ENCODE measurements at places on chromosomes 1 and 21.
A peak's percentile ranks its signal among the peaks of the same experiment; 100 is the strongest.

- no peak for DNase-seq
These were observed 5.2 kb upstream of the KISS1 start for GRCh38 chr1:204201348-204202040.

GRCh38 chr1:91511386-91511785, 10.7 kb downstream of the CDC7 start:
- DNase-seq = peak; percentile 74

- DNase-seq = no peak
These were observed 176.2 kb downstream of the ADGRL4 start for GRCh38 chr1:78830321-78830720.

DNA sequence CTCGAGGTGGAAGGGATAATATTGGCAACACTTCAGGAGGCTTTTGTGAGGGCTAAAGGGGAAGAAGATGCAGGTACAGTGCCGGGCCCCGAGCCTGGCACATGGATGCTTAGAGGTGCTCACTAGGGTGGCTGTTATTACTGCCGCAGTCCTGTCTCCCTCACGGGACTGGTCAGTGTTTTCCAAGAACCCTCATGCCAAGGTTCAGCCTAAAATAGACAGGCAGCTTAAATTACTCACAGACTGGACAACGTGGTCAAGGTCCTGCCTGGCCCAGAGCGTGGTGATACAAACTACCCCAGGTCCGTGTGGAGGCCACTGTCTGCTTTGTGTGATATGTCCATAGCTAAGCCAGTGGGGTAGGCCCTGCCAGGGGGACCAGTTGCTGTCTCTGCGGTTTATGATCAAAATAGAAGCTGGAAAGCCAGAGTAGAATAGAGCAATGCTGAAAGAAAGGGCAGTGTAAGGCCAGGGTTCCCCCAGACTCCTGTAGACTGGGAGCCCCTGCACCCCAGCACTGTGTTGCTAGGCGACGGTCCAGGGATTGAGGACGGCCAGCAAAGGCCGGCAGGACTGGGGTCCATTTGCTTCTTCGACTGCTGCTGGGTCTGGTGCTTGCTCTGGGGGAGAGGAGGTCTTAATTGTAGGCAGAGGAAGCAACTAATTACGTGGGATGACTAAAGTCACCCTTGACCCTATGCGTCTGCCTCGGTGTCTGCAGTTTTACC, 36.1 kb downstream of the ELAPOR1 start:
- DNase-seq = no peak

DNA sequence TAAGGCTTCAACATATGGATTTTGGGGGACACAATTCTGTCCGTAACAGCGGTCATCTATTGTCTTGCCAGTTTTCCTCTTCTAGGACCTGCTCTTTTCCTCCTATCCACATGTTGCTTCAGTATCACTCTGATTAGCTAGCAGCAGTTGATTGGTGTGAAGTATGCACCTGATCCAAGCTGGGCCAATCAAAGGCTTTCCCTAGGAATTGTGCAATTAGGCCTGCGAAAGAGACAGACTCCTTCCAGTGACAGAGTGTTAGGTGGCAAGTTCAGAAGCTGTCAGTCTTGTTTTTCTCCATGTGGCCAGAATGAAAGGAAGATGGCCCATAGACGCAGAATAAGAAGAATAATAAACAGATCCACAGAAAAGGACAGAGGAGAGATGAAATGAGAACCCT, 34.1 kb upstream of the IL12RB2 start:
- DNase-seq = no peak

GRCh38 chr1:201396861-201397464, 2.2 kb downstream of the LAD1 start:
- DNase-seq = peak; percentile 15

DNA sequence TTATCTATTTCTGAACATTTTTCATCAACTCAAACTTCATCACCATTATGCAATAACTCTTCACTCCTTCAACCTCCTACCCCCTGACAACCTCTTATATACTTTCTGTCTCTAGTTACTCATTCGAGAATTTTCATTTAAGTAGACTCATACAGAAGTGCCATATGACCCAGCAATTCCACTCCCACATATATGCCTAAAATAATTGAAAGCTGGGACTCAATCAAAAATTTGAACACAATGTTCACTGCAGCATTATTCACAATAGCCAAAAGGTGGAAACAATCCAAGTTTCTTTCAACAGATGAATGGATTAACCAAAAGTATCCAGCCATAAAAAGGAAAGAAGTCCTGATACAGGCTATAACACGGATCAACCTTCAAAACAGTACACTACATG, 24.1 kb downstream of the COL11A1 start:
- no peak for DNase-seq

DNA sequence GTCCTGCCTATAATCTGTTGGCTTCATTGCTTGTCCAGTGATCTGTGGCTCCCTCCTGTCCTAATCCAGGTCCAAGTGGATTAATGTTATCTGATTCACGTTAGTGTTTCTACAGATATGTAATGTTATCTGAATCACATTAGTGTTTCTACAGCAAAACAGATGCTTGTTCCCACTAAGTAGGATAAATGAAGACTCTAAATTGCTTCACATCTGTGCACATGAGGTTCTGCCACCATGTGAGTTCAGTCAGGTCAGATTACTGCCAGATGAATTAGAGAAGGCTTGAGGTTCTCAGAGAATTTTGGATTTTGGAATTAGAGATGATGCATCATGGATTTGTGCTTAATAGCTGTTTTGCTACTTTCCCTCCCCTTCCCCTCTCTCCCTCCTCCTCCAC, 13.2 kb downstream of the DISC1 start:
- no peak for DNase-seq

- peak; percentile 91 for DNase-seq
These were observed 164.0 kb upstream of the UBE2U start for GRCh38 chr1:64039390-64039926.

GRCh38 chr1:7369866-7370265, 401.2 kb upstream of the VAMP3 start:
- no peak for DNase-seq

GRCh38 chr1:239982762-239983161, 108.9 kb upstream of the FMN2 start:
- DNase-seq = no peak

DNA sequence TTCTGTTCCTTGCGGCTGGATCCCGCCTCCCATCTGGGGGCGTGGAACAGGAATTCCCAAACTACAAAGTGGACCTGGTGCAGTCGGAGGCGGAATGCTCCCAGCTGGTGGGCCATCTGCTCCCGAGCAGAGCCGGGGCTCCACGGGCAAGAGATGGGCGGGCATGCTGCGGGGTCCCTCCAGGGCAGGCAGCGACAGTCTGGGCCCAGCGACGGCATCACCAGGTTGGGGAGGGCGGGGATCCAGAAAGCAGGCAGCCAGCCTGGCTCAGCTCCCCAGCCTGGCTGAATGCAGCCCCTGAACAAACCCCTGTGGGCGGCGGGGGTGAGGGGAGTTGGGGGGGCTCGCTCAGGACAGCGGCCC, 3.6 kb downstream of the MEGF6 start:
- DNase-seq = no peak

DNA sequence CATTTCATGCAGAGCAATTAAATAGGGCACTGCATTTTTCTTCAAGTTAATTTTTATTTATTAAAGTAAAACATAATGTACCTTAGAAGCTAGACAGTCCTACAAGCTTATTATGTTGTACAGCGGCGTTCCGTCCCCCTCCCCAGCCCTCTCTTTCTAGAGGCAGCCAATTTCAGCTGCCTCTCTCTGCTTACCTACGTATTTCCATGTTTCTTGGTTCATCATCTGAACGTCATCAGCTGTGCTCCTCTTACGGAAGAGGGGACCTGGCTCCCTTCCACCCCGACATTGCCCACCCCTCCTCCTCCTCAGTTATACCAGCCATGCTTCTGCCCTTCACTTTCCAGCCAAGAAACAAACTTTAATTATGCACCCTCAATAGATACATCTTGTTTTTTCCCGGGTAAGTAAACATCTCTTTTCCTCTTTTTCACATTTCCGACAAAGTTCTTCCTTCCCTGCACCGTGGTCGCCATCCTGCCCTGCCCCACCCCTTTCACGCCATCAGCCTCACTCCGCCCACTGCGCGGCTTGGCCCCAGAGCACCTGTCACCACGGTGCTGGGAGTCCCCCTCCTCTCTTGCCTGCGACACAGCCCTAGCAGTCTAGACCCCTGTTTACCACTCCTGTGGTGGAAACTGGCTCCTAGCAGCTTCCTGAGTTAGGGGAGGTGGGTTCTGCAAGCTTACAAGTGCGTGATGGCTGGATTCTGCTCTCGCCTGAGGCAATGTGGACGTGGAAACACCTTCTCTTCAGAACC, 57.9 kb downstream of the SLC37A1 start:
- DNase-seq = no peak
